ENCODE measurements at places on chromosomes 13 and 19.
A peak's percentile ranks its signal among the peaks of the same experiment; 100 is the strongest.

- DNase-seq: no peak
These were observed 7.1 kb downstream of the CD37 start for GRCh38 chr19:49342291-49342721.

DNA sequence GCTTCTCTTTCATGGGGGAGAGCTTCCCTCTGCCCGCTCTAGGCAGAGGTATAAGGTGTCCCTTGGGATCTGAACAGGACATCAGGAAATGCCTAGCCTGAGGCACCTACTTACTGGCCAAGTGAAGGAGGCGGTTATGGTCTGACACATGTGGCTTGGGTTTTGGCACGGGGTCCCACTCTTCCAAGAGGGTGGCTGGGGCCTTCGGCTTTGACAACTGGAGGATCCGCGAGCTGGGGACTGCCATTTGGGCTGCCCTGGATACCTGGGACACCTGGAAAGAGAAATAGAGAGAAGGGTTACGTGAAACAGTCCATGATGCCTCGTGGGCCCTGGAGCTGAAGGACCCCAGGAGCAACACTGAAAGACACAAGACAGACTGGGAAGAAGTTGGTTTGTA lies 22.4 kb upstream of the MIER2 start:
- no peak for DNase-seq

GRCh38 chr13:96629331-96629730 lies 364.9 kb downstream of the OXGR1 start:
- no peak for DNase-seq

DNA sequence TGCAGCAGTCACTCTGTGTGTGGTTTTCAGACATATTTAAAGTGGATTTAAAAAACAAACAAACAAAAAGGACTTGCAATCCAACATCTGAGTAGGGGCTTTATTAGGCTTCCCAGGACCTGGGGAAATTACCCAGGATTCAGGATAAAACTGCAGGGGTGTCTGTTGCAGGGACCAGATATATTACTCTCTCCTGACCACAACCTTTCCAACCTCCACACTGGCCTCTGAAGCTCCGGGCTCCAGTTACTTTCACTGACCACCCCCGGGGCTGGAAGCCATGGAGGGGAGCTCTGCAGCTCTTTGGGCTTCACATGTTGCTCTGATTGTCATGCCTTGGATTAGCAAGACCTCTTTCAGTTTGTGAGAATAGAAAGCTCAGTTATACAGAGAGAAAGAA lies 75.2 kb downstream of the INSR start:
- DNase-seq: no peak

- DNase-seq: no peak
These were observed 30.2 kb downstream of the CRTC1 start for GRCh38 chr19:18713550-18714117.

GRCh38 chr13:23856008-23856750 lies 33.0 kb downstream of the MIPEP start:
- DNase-seq: no peak

- DNase-seq: no peak
These were observed 754.5 kb downstream of the DIAPH3 start for GRCh38 chr13:59409211-59409610.

DNA sequence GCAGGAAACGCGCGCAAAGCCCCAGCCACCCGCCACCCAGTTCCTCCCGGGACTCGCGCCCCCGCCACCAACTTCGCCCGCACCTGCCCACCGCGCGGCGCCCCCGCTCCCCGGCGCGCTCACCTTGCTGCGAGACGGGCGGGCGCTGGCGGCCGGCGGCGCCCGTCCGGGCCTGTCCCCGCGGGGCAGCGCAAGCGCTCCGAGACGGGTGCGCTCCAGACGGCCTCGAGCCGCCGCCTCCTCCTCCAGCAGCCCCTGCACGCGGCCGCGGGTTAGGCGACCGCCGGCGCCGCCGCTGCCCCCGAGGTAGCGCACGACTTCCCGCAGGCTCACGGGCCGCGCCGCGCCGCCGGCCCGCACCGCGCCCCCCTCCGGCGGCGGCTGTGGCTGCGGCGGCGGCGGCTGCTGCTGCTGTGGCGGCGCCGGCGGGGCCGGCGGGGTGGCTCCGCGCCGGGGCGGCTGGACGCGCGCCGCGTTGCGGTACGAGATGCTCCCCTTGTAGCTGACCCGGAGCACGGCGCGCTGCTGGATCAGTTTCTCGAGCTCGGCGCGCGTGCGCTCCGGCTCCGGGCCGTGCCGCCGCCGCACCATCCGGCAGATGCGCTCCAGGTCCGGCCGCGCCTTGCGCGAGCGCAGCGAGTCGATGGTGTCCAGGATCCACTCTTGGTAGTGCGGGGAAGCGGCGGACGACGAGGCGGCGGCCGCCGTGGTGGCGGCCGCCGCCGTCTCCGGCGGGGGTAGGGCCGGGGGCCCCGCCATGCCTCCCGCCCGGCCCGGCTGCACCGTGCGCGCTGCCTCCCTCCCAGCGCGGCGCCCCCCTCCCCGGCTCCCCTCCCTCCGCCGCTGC lies 666 bp downstream of the SAMD1 start:
- DNase-seq: peak; percentile 25

DNA sequence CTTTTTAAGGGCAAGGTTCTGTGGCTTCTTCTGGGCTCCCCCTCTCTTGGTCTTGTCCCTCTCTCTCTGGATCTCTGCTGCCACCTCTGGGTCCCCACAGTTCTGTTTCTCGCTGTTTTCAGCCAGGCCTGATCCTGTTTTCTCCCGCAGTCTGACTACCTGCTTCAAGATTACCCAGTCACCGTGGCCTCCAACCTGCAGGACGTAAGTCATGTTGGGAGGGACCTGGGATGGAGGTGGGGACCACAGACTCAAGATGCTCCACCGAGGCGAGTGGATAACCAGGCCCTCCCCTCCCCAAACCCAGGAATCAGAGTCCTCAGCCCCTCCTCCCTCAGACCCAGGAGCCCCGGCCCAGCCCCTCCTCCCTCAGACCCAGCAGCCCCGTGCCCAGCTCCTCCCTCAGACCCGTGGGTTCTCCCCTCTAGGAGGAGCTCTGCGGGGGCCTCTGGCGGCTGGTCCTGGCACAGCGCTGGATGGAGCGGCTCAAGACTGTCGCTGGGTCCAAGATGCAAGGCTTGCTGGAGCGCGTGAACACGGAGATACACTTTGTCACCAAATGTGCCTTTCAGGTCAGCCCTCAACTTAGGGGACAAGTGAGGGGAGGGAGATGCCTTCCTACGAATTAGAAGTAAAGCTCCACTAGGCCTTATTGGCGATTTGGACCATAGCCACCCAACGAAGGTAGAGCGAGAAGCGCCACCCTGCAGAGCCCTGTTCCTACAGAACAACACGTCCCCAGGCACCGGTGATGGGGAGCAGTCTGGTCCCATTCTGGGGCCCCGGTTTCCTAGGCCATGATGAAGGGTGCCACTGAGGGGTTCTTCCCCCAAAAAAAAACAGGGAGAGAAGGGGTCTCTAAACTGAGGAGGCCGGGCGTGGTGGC lies 2.2 kb downstream of the FLT3LG start:
- DNase-seq: peak; percentile 47

DNA sequence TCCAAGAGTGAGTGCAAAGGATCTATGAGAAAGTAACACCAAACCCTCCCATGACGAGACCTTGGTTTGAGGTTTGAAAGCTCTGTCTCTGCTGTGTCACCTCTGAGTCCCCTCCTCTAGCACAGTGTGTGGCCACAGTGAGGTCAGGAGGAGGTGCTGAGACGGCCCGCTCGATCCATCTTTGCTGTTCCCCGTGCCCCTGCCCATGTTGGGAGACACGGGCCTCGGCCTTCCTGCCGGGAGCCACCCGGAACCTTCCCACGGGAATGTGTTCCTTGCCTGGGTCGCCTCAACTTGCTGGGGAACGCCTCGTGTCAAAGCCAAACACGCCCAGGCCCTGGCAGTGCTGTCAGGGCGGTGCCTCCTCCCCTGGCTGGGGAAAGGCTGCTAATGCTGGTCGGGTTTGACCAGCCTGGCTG lies 10.1 kb downstream of the NANOS3 start:
- DNase-seq: no peak

GRCh38 chr19:50994129-50994528 lies 7.3 kb downstream of the KLK8 start:
- no peak for DNase-seq

DNA sequence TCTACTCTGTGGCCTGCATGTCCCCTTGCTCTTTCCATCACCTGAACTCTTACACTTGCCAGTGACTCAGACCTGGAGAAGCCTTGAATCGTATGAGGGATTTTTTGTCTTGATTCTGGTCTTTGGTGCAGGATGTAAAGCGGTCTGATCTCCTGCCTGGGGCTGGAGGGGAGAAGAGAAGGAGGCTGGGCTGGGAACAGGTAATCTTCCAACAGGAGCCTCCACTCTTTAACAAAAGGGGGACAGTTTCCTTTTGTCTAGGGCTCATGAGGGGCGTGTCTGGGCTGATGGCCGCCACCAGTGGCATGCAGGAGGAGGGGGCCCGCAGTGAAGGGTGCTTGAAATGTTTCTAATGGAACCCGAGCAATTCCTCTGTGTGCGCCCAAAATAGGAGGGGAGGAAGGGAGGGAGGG lies 24.7 kb downstream of the NFIX start:
- DNase-seq: no peak

- no peak for DNase-seq
These were observed 139.8 kb downstream of the SLITRK5 start for GRCh38 chr13:87810920-87811344.

DNA sequence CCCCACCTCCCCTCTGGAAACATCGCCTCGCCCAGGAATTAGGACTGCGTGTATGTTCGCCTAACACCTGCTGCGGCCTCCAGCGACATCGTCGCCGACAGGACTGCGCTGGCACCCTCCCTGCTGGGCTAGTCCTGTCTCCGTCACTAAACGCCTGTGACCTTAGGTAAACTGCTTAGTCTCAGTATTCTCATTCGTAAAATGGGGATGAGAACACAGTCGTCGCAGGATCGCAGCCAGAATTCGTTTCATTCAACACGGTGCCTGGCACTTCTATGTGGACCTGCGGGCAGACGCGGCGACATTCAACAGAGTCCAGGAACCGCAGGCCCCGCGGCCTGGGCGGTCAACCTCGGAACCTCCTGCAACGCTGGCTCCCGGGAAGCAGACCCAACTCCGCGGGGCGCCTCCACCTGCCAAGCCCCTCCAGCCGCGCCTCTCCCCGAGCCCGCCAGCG lies 485 bp downstream of the CRYL1 start:
- DNase-seq: no peak

GRCh38 chr19:3830621-3831589 lies 37.9 kb downstream of the ZFR2 start:
- DNase-seq: no peak

GRCh38 chr13:85616275-85616674 lies 182.9 kb downstream of the SLITRK6 start:
- DNase-seq: no peak

GRCh38 chr19:34341935-34342680 lies 22.9 kb upstream of the GPI start:
- no peak for DNase-seq

GRCh38 chr13:102042746-102043145 lies 359.1 kb downstream of the FGF14 start:
- no peak for DNase-seq

GRCh38 chr19:50808856-50809255 lies 14.7 kb downstream of the KLK1 start:
- no peak for DNase-seq

GRCh38 chr13:65149687-65150086 lies 2080.4 kb downstream of the PCDH9 start:
- DNase-seq: no peak

DNA sequence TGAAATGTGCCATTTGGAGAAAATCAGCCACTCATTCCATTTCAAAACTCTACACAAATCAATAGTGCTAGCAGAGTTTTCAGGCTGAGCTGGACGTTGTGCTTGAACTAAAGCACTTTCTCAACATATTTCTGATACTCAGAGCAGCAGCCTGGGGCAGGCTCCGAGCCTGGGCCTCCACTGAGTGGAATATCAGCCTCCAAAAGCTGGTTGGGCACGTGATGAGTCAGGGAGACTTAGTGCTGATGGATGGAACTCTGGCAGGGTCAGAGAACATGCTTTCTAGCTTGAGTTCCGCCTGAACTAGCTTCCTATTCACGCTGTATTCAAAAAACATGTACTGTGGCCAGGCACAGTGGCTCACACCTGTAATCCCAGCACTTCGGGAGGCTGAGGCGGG lies 85.8 kb upstream of the PCDH8 start:
- DNase-seq: no peak

DNA sequence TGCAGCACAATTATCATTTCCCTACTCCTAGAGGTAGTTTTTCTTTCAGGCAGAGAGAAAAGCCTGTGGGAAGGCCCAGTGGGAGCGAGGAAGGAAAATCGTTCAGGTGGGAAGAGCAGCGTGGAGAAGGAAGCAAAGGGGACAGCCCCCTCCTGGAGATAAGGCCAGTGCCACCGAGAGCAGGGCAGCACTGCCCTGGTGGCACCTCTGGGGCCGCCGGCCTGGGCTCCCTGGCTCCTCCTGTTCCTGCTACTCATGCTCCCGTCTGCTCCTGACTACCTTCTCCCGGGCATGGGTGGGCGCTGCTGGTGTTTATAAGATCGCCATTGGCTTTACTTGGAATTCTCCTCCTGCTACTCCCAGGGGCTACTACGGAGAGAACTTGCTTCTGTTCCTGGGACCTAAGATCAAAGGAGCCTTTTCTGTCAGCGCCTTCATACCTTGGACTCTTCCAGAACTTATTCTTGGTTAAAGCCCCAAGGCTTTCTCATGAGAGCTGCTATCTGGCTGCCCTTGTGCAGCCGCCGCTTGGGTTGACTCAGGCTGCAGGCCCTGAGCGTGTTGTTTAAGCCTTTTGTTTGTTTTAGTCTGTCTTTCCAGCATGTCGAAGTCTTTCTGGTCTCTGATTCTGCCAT lies 3.7 kb upstream of the FLT1 start:
- no peak for DNase-seq

DNA sequence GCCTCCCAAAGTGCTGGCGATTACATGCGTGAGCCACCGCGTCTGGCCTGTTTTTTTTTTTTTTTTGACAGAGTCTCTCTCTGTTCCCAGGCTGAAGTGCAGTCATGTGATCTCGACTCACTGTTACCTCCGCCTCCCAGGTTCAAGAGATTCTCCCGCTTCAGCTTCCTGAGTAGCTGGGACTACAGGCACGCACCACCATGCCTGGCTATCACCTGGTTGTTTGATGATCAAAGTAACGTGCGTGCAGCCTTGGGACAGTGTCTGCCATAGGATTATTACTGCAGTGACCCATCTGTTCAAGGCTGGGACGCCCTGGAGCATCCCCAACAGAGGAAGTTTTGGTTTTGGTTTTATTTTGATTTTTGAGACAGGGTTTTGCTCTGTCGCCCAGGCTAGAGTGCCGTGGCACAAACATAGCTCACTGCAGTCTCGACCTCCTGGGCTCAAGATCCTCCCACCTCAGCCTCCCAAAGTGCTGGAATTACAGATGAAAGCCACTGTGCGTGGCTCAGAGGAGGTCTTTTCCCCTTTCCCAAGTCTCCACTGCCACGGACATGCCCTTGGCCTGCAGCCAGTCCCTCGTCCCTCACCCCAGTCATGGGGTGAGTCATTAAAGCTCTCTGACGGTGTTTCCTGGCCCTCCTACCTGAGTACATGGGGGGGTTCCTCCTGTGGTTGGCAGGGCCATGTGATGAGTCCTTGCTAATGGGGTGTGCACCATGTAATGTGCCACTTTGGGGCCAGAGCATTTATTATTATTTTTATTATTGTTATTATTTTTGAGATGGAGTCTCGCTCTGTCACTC lies 65.6 kb downstream of the IER2 start:
- peak; percentile 7 for DNase-seq

All from stimulated activated CD8-positive, alpha-beta memory T cell treated with anti-CD3 and anti-CD28 coated beads, Interleukin-2, amount 100 ng/mL, for 1 hour (primary cell).